Fibroblast of lung (primary cell): ENCODE measurements at places on chromosomes 6 and 20. TPM values are rescaled to one million over a fixed set of nuclear protein-coding genes. Genes with fewer than 3 reads are reported as not detected.

Gene PLA2G7
- total RNA-seq: under 0.01 TPM in 1 of 2 replicates, not detected in the other

Gene HRH3
- total RNA-seq: not detected in 2 replicates

Gene KCNK15
- 1.8 and 4.1 TPM in 2 replicates for total RNA-seq

Gene MAP7
- total RNA-seq: 0.77 and 1.5 TPM in 2 replicates

Gene TENT5A
- 24.6 and 24.9 TPM in 2 replicates for total RNA-seq

Gene SLC13A3
- 4.1 and 5.6 TPM in 2 replicates for total RNA-seq

Gene TTLL9
- not detected in 2 replicates for total RNA-seq

Gene PAQR8
- total RNA-seq: 5.1 and 6.1 TPM in 2 replicates

Gene CARMIL1
- 10.2 and 10.5 TPM in 2 replicates for total RNA-seq

Gene RNF5
- total RNA-seq: 22.1 and 23.9 TPM in 2 replicates

Gene XKR7
- total RNA-seq: not detected in 2 replicates
